ENCODE measurements at places on chromosomes 6 and 20.

DNA sequence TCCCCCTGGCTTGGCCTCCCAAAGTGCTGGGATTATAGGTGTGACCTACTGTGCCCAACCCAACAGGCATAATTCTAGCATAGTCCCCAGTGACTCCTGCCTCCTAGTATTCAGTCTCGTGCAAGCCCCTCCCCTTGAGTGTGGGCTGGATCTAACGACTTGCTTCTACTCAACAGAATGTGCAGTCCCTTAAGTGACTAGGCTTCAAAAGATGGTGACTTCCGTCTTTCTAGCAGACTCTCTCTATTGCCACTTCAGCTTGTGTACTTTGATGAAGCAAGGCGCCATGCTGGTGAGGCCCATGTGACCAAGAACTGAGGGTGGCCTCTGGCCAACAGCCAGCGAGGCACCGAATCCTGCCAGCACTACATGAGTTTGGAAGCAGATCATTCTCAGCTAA is 109.6 kb upstream of the TRAF3IP2 start:
- DNase-seq, result no peak

DNA sequence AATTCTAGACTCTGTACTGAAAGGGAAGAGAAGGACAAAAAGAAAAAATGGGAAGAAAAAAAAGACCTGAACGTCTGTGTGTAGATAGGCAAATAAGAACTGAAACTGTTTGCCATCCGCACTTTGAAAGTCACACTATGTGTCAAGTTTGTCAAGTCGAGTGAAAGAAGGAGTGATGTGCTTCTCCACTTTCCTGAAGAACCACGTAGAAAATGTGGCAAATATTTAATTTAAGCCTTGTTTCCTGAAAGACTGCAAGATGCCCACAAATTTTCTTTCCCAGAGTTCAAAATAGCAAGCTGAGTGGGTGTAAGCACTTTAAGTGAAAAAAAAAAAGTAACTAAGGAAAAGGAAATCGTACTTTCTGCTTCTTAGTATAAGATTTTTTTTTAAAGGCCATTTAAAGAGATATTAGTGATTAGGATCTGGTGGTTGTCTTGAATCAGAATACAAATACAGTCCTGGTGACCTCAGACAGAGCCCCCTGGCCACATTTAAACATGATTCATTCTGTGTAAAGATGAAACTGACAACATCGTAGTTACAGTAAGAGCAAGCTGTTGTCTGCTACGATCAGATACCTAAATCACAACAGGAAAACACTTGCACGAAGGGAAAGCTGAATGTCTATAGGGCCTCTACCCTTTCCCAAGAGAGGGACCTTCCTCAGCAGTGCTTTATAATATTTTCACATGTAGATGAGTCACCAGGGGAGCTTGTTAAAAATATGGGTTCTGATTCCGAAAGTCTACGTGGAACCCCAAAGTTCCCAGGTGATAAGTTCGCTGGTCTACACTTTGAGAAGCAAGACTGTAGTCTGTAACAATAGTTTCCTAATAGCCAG is 102.3 kb downstream of the HIVEP2 start:
- DNase-seq, result no peak

- no peak for DNase-seq
Observed at GRCh38 chr6:9627916-9628315, 787.0 kb downstream of the TFAP2A start.

DNA sequence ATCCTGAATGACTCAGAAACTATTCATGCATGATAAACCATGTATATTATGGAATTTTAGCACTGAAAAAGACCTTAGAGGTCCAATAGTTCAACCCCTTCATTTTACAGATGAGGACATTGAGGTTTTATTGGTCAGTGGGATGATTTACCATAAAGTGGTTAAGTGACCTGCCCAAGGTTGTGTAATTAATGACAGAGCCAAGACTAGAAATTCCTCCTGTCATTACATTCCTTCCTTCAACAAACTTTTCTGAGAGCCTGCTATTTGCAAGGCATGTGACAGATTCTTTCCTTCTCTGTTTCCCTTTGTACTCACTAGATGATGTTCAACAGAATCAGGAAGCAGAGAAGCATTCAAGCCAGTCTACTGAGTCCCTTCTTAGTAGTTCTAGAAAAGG is 170.7 kb upstream of the KCNK16 start:
- DNase-seq, result no peak

- no peak for DNase-seq
Observed at GRCh38 chr6:70874181-70874913, 82.5 kb downstream of the B3GAT2 start.

Measured in sciatic nerve (tissue), 2 donors.